ENCODE measurements at places on chromosomes 16 and 17. TPM values are rescaled to one million over a fixed set of nuclear protein-coding genes. Genes with fewer than 3 reads are reported as not detected.

CFAP52 gene
- under 0.01 TPM for total RNA-seq

GALR2 gene
- not detected for total RNA-seq

AARSD1 gene
- 17.7 TPM for total RNA-seq

KRTAP4-3 gene
- total RNA-seq: not detected

FOXF1 gene
- total RNA-seq: 31.5 TPM

CA4 gene
- total RNA-seq: not detected

OSBPL7 gene
- 5.4 TPM for total RNA-seq

TRIM25 gene
- 34.2 TPM for total RNA-seq

HCRT gene
- total RNA-seq: not detected

HOXB7 gene
- 6.4 TPM for total RNA-seq

HSPB9 gene
- not detected for total RNA-seq

ITGB3 gene
- 13.1 TPM for total RNA-seq

FOXL1 gene
- total RNA-seq: 24.1 TPM

IL17C gene
- total RNA-seq: not detected

CHST5 gene
- total RNA-seq: not detected

EPOP gene
- 0.33 TPM for total RNA-seq

CSH1 gene
- total RNA-seq: not detected

CCL17 gene
- not detected for total RNA-seq

PLEKHH3 gene
- total RNA-seq: 24.6 TPM

WNT3 gene
- 1.3 TPM for total RNA-seq
